ENCODE measurements at places on chromosomes 6 and 20. TPM values are rescaled to one million over a fixed set of nuclear protein-coding genes. Genes with fewer than 3 reads are reported as not detected.

DNA sequence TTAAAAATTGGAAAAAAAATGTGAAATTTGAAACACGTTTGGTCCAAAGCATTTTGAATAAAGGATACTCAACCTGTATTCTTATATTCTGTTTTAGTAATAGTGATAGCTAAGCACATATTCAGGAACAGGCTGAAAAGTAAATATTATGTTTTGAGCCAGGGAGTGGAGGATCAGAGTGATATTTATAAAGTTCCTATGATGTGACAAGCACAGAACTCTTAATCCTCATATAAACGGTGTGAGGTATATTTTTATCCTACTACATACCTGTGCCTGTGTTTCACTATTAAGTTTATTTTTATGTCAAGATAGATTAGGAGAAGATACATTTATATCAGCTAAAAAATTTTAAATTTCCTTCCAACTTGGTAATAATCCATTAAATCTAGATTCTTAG lies 225.5 kb downstream of the EPHA7 start:
- no peak for DNase-seq

DNA sequence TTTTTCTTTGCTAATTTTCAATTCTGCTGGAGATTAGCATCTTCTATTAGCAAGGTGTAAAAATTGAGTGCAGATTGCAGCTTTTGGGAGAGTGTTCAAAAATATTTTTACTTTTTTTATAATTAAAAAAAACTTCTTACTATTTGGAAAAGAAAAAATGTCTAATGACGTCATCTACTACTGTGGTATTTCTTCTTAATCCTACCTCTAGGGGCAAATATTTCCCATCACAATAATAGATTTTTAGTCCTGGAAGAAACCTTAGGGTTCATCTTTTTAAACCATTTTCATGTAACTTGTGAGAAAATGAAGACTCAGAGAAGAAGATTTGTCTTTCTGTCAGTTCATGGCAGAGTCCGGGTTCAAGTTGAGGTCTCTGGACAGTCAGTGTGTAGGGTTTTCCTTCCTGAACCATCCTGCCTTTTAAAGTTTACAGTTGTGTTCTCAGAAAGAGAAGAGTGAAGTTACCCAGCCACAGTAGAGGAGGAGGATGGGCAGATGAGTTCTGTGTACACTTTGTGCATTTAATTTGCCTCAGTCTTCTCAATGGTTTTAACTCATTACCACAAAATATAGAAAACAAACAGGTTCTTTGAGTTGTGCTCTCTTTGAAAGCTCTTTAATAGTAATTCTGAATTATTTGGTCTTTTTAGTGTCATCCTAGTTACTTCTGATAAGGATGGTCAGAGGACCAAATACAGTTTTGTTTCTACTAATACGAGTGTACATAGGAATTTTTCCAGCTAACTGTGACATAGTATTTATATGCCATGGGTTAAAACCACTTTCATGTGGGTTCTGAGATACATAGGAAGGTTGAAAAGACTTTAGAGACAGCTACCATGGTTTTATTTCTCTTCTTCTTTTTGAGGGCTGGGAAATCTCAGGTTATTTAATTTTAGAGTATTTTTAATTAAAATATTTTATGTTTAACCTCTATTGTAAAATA lies 184.7 kb downstream of the CDKAL1 start:
- DNase-seq: no peak

DNA sequence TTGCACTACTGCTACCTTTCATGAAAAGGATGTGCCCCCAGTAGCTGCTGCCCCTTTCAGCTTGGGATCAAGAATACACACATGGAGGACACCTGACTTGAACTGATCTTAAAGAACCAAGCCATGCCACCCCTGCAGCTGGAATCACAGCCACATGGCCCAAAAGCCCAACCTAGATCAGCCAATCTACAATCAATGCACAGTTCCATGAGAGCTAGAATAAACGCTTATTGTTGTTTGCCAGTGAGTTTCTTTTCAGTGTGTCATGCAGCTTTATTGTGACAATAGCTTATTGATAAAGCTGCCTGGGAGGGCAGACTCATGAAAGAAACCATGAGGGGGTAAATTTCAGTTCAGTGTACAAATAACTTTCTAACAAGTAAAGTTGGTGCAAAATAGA lies 397.7 kb downstream of the PTPRT start:
- DNase-seq: no peak

DNA sequence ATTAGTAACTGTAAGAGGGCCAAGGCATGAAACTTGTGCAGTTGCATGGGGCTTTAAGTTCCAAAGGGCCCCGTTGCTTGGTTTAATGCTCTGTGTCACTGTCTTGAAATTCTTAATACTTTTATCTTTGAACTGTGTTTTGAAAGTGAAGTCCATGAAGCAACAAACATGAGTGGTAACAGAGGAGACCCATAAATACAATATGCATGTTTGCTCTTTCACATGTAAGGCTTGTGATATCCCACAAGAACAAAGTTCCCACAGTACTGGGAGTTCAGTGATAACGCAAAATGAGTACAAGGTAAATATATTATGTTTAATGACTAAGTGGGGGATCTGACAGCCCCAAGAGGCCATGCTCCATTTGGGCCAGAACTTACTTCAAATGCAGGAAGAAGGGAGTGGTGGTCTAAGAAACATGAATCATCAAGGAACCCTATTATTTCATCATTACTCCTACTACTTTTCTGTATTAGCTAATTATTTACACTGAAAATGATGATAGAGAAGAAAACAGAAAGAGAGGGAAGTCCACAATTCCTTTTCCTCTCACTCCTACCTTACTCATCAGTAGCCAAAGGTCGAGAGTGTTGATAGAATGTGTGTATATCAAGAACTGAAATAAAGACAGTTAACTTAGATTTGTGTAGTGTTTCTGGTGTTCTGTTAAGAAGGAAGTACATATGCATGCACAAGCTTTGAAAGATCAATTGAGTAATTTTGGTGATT lies 157.3 kb downstream of the PHF3 start:
- DNase-seq: no peak

DNA sequence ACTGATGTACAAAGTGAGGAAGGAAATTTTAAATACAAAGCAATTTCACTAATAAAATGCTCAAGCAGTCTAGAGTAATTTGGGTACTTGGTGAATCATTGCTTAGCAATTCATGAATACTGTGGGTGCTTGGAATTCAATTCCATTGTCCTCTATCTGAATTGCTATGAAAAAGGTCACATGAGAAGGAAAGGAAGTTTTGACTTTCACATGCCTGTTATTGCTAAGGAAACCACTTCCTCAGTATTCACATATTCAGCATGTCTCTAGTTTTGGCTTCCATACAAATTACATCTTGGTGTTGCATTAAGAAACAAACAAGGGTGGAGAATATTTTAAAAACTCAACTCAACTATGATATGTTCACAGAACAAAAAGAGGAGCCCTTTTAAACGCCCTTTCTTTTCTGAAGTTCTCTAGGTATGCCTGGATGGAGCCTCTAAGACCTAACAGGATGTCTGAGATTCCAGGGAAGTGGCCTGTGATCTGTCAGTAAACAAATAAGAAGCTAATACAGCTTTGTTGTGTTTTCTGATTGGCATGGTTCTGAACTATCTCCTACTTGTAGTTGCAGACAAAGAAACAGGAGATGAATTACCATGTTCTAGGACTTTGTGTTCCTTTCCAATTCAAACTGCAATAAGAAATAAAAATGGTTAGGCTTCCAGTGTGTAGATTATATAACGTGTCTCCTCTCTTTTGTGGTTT lies 190.4 kb downstream of the OGFRL1 start:
- DNase-seq: no peak

GRCh38 chr6:161198783-161199460 lies 74.9 kb downstream of the AGPAT4 start:
- no peak for DNase-seq

DNA sequence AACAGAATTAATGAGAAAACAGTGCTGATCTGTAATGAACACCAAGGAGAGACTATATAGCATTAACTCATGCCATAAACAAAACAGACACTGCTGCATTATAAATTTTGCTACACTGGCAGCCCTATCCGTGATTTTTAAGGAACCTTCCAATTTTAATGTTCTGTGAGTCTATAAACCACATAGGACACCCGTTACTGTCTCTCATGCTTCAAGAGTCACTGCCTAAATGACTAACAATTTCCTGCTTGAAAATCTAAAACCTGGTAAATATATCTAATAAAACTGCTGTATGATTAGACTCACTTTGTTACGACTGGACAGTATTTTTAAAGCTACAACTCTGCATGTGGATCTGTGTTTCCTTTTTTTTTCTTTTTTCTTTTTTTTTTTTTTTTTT lies 8.7 kb downstream of the CHD6 start:
- no peak for DNase-seq

DNA sequence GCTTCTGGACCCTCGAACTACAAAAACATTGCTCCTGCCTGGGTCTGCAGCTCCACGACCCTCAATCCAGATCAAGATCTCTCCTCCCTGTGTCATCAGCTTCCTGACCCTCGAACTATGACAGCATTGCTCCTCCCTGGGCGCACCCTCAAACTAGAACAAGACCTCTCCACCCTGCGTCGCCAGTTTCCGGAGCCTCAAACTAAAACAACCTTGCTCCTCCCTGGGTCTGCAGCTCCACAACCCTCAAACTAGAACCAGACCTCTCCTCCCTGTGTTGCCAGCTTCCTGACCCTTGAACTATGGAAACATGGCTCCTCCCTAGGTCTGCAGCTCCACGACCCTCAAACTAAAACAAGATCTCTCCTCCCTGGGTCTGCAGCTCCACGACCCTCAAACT lies 339.7 kb upstream of the SULF2 start:
- DNase-seq: no peak

CHRNA4 gene
- total RNA-seq: not detected

SLC44A4 gene
- total RNA-seq: 0.38 TPM

SUMO4 gene
- 8.1 TPM for total RNA-seq

MUCL3 gene
- not detected for total RNA-seq

CFAP206 gene
- not detected for total RNA-seq
